ENCODE measurements at places on chromosomes 1 and 21. TPM values are rescaled to one million over a fixed set of nuclear protein-coding genes. Genes with fewer than 3 reads are reported as not detected.

The OR2T11 gene
- not detected for total RNA-seq

The MYCL gene
- 0.92 TPM for total RNA-seq

- peak overlapping the region; percentile 23 for H3K27ac ChIP-seq
- H3K36me3 ChIP-seq = no peaks in the 10 kb centered on the region
- no peak overlapping the region for H3K4me3 ChIP-seq
- peak; percentile 90 for DNase-seq
- H3K27me3 ChIP-seq = no peaks in the 10 kb centered on the region
These were observed 28.9 kb upstream of the FMOD start for GRCh38 chr1:203379825-203380224.

DNA sequence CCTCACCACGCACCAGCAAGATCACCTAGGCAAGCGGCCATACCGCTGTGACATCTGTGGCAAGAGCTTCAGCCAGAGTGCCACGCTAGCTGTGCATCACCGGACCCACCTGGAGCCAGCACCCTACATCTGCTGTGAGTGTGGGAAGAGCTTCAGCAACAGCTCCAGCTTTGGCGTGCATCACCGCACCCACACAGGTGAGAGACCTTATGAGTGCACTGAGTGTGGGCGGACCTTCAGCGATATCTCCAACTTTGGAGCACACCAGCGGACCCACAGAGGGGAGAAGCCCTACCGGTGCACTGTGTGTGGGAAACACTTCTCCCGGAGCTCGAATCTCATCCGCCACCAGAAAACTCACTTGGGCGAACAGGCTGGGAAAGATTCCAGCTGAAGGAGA lies 5.0 kb downstream of the ZNF691 start:
- DNase-seq = no peak
- peaks cover 29% of the 10 kb centered on the region for H3K36me3 ChIP-seq
- H3K4me3 ChIP-seq = no peak overlapping the region
- no peaks in the 10 kb centered on the region for H3K27me3 ChIP-seq
- H3K27ac ChIP-seq = no peak overlapping the region
- H3K4me1 ChIP-seq = peaks cover 12% of the 10 kb centered on the region

DNA sequence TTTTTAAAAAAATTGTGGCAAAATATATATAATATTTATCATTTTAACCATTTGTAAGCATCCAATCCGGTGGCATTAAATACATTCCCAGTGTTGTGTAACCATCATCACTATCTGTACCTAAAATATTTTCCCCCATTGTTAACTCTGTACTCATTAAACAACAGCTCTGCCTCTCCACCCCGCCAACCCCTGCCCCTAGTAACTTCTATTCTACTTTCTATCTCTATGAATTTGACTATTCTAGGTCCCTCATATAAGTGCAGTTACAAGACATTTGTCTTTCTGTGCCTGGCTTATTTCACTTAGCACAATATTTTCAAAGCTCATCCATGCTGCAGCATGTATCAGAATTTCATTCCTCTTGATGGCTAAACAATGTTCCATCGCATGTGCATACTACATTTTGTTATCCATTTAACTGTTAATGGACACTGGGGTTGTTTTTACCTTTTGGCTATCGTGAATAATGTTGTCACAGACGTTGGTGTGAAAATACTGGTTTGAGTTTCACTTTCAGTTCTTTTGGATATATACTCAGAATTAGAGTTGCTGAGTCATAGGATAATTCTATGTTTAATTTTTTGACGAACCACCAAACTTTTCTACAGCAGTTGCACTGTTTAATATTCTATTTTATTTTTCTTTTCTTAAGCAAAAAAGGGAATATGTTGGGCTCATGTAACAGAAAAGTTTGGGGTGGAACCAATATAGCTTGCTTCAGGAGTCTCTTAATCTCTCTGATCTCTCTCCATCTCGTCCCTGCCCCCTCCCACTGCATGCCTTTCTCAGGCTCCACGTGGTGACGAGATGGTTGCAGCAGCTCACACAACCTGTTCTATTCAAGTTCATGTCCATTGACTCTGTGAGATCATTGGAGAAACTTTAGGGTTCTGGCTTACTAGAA lies 25.2 kb upstream of the RCAN1 start:
- H3K27me3 ChIP-seq = no peaks in the 10 kb centered on the region
- H3K4me3 ChIP-seq = no peak overlapping the region
- no peak overlapping the region for H3K27ac ChIP-seq
- no peak for DNase-seq
- no peaks in the 10 kb centered on the region for H3K36me3 ChIP-seq
- H3K4me1 ChIP-seq = no peaks in the 10 kb centered on the region

DNA sequence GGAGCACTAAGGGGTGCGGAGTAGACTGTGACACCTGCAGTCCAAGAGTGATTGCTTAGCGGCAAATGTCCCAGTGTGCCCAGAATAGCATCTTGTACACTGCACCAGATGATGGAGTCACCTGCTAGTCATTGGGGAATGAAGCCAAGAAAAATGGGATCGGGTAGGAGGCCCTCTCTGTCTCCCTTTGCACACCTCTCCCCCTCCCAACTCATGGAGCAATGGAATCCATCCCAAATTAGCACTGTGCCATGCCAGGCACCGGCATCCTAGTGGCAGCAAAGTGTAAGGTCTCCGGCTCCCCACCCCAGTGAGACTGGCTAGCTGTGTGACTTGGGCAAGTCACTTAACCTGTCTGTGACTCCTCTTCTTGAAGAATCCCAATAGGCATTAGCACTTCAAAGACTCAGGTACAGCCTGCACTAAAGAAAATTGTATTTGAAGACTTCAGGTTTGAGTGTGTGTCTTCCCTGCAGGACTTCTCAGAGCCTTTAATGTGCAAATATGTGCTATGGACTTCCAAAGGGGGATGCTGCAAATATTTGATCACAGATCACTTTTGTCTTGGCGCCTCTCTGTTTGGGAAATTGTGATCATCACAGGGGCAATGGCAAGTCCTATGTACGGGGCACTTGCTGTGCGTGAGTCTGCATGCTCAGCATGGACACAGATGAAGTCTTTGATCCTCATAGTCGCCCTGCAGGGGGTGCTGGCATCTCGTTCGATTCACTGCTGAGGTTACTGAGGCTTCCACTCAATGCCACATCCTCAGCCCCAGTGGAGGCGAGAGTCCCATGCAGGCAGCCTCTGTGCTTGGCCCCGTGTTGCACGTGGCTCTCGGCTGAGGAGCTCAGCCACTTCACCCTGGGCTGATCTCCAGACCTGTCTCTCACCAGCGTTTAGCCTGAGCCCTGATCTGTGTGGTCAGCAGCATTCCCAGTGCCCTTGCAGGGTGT lies 272.9 kb upstream of the C1orf174 start:
- DNase-seq = peak; percentile 74
- H3K27me3 ChIP-seq = no peaks in the 10 kb centered on the region
- H3K27ac ChIP-seq = no peak overlapping the region
- H3K4me3 ChIP-seq = no peak overlapping the region

- no peak for DNase-seq
- no peak overlapping the region for H3K4me3 ChIP-seq
- H3K27ac ChIP-seq = no peak overlapping the region
- H3K4me1 ChIP-seq = peaks cover 18% of the 10 kb centered on the region
- no peaks in the 10 kb centered on the region for H3K27me3 ChIP-seq
These were observed 62.9 kb upstream of the SYT6 start for GRCh38 chr1:114216431-114217173.

DNA sequence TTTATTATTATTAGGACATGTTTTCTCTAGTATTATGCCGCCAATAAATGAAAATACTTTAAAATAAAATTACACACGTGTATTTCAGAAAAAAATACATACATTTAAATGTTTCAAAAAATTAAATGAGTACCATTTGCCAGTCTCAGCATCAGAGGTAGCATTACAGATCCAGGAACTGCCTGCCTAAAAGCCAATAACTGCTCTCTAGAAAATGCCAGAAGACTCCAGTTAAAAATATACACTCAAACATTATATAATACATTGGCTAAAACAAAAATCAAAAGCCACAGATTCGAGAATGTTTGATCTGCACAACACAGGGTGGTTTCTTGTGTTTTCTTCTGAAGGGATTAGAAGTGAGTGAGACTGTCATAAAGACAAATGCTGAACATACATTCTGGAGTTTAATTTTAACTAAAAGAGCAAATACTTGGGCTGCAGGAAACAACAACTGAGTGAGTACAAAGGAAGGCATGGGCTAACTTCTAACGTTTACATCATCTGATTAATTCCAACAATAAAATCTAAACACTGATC lies 105.5 kb downstream of the RERE start:
- no peak overlapping the region for H3K4me3 ChIP-seq
- H3K36me3 ChIP-seq = no peaks in the 10 kb centered on the region
- H3K27ac ChIP-seq = peak overlapping the region; percentile 69
- H3K4me1 ChIP-seq = peaks cover 79% of the 10 kb centered on the region
- DNase-seq = no peak
- no peaks in the 10 kb centered on the region for H3K27me3 ChIP-seq

DNA sequence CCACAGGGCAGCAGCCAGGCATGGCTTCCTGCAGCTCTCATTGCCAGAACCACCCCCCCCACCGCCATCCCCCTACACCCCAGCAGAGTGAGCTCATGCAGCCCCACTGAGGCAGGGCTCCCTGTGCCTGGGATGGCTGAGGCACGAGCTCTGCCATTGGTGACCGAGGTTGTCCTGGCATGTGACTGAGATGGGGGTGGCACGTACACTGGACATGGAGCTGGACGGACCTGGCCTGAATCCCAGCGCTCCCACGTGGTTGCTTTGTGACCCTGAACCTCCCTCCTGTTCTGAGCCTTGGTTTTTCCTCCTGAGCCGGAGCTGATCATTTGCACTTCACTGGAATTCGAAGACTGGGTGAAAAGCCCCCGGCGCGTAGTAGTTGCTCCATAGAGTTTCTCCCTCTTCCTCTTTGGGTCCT lies 28.3 kb downstream of the ALPL start:
- no peak overlapping the region for H3K4me3 ChIP-seq
- H3K4me1 ChIP-seq = peaks cover 20% of the 10 kb centered on the region
- H3K36me3 ChIP-seq = no peaks in the 10 kb centered on the region
- no peak for DNase-seq
- no peaks in the 10 kb centered on the region for H3K27me3 ChIP-seq

- DNase-seq = no peak
- H3K4me3 ChIP-seq = no peak overlapping the region
- no peaks in the 10 kb centered on the region for H3K36me3 ChIP-seq
- peaks cover 62% of the 10 kb centered on the region for H3K4me1 ChIP-seq
These were observed 55.0 kb downstream of the ALG14 start for GRCh38 chr1:95017775-95018174.

- no peaks in the 10 kb centered on the region for H3K27me3 ChIP-seq
- no peaks in the 10 kb centered on the region for H3K36me3 ChIP-seq
- no peak overlapping the region for H3K27ac ChIP-seq
- no peak for DNase-seq
- no peaks in the 10 kb centered on the region for H3K4me1 ChIP-seq
- no peak overlapping the region for H3K4me3 ChIP-seq
These were observed 217.8 kb downstream of the DAB1 start for GRCh38 chr1:57206038-57206437.

DNA sequence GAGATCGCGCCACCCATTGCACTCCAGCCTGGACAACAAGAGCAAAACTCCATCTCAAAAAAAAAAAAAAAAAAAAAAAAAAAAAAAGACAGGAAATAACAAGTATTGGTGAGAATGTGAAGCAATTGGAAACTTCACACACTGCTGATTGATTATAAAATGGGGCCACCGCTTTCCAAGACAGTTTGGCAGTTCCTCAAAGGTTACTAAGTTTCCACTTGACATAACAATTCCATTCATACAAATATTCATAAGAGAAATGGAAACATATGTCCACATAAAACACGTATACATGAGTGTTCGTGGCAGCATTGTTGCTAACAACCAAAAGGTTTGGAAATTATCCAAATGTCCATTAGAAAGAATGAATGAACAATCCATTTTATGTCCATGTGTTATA lies 26.3 kb downstream of the USP24 start:
- DNase-seq = no peak
- H3K36me3 ChIP-seq = no peaks in the 10 kb centered on the region
- H3K4me1 ChIP-seq = peaks cover 27% of the 10 kb centered on the region
- no peak overlapping the region for H3K27ac ChIP-seq
- no peaks in the 10 kb centered on the region for H3K27me3 ChIP-seq

DNA sequence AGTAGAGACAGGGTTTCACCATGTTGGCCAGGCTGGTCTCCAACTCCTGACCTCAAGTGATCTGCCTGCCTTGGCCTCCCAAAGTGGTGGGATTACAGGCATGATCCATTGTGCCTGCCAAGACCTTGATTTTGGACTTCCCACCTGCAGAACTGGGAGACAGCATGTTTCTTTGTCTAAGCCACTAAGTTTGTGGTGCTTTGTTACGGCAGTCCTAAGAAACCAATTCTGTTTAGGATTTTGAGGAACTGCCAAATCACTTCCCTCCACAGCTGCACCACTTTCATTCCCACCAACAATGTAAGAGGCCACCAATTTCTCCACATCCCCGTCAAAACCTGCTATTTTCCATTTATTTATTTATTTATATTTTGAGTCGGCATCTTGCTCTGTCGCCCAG lies 46.1 kb downstream of the CHAF1B start:
- H3K27ac ChIP-seq = no peak overlapping the region
- H3K27me3 ChIP-seq = no peaks in the 10 kb centered on the region
- no peak for DNase-seq
- no peak overlapping the region for H3K4me3 ChIP-seq

GRCh38 chr21:17660862-17661261 lies 48.2 kb upstream of the BTG3 start:
- H3K36me3 ChIP-seq = no peaks in the 10 kb centered on the region
- no peak for DNase-seq
- H3K4me3 ChIP-seq = no peak overlapping the region
- H3K27me3 ChIP-seq = no peaks in the 10 kb centered on the region

- H3K36me3 ChIP-seq = no peaks in the 10 kb centered on the region
- peaks cover 37% of the 10 kb centered on the region for H3K4me1 ChIP-seq
- H3K27me3 ChIP-seq = no peaks in the 10 kb centered on the region
- no peak for DNase-seq
- H3K27ac ChIP-seq = no peak overlapping the region
These were observed 22.7 kb downstream of the ABL2 start for GRCh38 chr1:179206812-179207211.

DNA sequence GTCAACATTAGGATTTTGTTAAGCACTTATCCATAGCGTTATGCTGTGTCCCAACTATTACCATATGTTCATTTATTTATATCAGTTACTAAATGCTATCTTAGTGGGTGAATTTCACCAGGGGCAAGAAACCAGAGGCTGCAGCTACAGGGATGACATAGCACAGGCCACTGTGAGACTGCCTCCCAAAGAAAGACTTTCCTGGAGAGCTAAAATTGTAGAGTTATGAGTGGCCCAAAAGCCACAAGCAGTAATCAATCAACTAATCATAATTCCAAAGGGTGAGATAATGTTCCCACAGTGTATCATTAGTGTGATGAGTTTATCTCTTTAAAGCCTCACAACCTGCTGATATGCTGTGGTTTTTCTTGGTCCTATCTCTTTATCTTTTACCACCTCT lies 3.8 kb upstream of the TGFB2 start:
- H3K36me3 ChIP-seq = no peaks in the 10 kb centered on the region
- no peaks in the 10 kb centered on the region for H3K27me3 ChIP-seq
- no peak for DNase-seq
- peaks cover 7% of the 10 kb centered on the region for H3K4me1 ChIP-seq

- H3K36me3 ChIP-seq = peaks cover 5% of the 10 kb centered on the region
- no peaks in the 10 kb centered on the region for H3K27me3 ChIP-seq
- DNase-seq = no peak
- no peak overlapping the region for H3K4me3 ChIP-seq
- peaks cover 87% of the 10 kb centered on the region for H3K4me1 ChIP-seq
- H3K27ac ChIP-seq = peak overlapping the region; percentile 67
These were observed 87.2 kb downstream of the TGFBR3 start for GRCh38 chr1:91798740-91799139.

GRCh38 chr1:191895462-191896058 lies 262.7 kb upstream of the RGS18 start:
- H3K4me3 ChIP-seq = no peak overlapping the region
- H3K27me3 ChIP-seq = no peaks in the 10 kb centered on the region
- DNase-seq = no peak
- H3K36me3 ChIP-seq = no peaks in the 10 kb centered on the region
- H3K4me1 ChIP-seq = no peaks in the 10 kb centered on the region
- no peak overlapping the region for H3K27ac ChIP-seq
